ENCODE measurements at places on chromosomes 7 and 10.

DNA sequence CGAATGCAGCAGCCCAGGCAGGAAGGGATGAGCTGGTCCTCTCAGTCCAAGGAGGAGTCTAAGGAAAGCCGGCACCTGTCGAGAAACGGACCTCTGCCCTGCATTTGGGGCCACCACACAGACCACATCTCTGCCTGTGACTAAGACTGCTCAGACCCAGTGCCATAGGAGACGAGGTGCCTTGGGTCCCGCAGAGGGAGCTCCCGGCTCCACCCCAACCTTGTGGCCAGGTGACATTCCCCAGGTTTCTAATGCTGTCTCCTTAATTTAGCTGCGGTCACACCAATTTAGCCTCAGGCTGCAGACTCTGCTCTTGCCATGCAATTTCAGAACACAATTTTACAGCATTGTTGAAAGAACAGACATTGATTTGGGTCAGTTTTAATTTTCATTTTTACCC lies 22.8 kb upstream of the CRHR2 start:
- no peak for DNase-seq

DNA sequence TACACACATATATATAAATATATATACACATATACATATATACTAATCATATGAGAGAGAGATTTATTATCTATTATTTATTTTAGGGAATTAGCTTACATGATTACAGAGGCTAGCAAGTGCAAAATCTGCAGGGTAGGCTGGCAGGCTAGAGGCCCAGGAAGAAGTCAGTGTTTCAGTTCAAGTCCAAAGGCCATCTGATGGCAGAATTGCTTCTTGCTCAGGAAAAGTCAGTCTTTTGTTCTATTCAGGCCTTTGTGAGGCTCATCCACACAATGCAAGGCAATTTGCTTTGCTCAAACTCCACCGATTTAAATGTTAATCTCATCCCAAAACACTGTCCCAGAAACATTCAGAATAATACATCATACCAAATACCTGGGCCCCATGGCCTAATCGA lies 2.6 kb upstream of the C10orf120 start:
- DNase-seq: no peak

DNA sequence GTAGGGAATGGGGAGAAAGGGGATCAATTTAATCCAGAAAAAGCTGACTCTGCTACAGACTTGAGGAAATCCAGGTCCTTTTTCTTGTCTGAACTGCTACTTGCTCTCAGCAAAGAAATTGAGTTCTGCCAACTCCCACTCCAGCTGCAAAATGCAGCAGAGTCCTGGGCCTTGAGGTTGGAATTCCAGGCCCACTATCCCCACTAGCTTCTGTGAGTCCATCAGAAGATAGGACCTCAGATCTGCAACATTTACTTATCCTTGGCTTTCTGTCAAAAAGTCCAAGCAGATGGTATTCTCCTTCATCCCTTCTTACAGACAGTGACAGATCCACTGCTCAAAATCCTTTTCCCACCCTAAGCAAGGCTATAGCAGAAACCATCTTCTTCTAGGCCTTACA lies 219.2 kb downstream of the ARHGAP12 start:
- DNase-seq: no peak

GRCh38 chr10:129500617-129501339 lies 33.7 kb downstream of the MGMT start:
- no peak for DNase-seq

DNA sequence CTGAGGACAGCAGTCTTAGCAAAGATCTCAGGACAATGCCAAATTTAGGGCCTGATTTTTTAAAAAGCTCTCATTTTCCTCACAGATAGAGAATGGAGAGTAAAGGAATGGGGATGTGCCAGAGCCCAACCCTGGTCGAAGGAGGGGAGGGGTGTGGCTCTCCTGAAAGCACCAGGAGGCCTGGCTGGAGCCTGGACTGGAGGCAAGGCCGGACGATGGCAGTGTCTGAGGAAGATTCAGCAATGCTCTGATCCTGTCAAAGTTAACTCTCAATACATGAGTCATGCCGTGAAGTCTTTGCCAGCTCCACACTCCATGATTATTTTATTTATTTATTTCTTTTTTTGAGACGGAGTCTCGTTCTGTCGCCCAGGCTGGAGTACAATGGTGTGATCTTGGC lies 108.3 kb downstream of the UPF2 start:
- no peak for DNase-seq

- DNase-seq: no peak
Observed at GRCh38 chr7:47631711-47632110, 49.8 kb upstream of the TNS3 start.

GRCh38 chr7:159097661-159098423 lies 46.8 kb downstream of the VIPR2 start:
- DNase-seq: no peak

- no peak for DNase-seq
Observed at GRCh38 chr10:7945469-7946187, 108.9 kb upstream of the GATA3 start.

- DNase-seq: no peak
Observed at GRCh38 chr10:33101392-33101787, 143.4 kb upstream of the ITGB1 start.

GRCh38 chr10:63260103-63260859 lies 127.2 kb downstream of the NRBF2 start:
- no peak for DNase-seq

- no peak for DNase-seq
Observed at GRCh38 chr7:147023440-147023839, 906.8 kb downstream of the CNTNAP2 start.

GRCh38 chr7:14875941-14876587 lies 26.5 kb downstream of the DGKB start:
- DNase-seq: no peak

DNA sequence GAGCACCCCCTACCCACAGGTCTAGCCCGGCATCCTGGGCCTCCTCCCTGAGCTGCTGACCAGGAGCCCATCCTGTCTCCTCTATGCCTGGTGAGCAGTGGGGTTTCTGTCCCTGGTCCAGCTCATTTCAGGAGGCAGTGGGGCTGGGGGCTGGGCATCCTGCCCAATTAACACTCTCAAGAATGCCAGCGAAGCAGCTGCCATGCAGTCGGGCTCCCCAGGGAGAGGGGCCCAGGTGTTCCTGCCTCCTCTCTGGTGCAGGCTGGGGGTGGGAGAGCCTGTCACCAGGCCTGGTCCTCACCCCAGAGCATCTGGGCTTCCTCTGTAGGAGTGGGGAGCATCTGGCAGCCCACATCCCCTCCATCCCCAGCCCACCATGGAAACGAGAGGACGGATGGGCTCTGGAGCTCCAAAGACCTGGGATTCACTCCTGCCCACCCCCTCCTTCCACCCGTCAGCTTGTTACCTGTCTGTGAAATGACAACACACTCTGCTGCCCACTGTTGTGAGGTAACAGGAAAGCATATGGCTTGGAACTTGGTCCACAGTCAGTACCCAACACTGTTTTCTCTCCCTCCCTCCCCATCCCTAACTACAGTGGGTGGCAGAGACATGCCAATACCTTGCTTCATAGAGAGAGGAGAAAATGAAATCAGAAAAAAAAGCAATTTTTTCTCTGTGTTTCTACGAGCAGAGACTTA lies 69.1 kb downstream of the SLIT1 start:
- no peak for DNase-seq

DNA sequence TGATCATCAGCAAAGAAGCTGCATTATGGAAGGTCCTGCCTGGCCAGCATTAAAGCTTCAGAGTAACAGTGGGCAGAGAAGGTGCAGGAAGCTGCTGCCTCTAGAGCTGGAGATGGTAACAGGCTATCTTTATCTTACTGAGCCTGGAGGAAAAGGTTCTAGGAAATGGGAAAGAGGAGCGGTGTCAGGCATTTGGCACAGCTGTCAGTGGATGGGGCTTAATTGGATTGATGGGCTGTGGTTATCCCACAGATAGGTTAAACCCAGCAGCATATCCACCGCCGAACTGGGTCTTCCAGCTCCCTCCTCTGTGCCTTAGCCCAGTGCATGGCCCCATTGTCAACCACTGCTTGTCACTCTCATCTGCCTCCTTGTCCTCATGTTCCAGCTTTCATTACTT lies 127.6 kb downstream of the CCNY start:
- no peak for DNase-seq
